ENCODE measurements at places on chromosomes 3 and 15.

DNA sequence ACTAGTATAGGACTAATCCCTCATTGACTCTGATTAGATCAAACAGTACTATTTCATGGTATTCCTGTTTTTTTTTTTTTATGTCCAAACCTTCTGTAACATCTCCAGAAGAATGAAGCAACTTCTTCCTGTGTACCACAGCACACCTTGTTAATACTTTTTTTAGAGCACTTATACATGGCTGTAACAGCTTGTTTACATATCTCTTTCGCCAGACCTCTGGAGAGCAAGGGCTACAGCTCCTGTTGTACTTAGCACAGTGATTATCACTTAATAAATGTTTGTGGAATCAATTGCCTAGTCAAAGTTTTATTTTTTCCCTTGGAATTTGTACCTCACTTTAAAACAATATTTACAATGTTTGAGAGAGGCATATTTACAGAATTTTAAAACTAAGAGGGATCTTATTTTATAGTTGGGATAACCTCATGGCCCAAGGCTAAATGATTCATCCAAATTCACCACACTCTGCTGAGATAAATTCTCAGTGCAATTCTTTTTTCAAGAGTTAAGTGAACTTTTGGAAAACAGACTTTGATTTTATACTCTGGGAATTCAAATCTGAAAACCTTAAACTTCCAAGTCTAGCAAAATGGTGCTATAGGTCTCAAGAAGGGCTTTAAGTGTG lies 9.2 kb upstream of the GATM start:
- no peak for DNase-seq

GRCh38 chr3:48299746-48300712 lies 33.4 kb downstream of the SPINK8 start:
- DNase-seq: peak; percentile 21

GRCh38 chr3:143179603-143180002 lies 60.0 kb downstream of the CHST2 start:
- DNase-seq: no peak

DNA sequence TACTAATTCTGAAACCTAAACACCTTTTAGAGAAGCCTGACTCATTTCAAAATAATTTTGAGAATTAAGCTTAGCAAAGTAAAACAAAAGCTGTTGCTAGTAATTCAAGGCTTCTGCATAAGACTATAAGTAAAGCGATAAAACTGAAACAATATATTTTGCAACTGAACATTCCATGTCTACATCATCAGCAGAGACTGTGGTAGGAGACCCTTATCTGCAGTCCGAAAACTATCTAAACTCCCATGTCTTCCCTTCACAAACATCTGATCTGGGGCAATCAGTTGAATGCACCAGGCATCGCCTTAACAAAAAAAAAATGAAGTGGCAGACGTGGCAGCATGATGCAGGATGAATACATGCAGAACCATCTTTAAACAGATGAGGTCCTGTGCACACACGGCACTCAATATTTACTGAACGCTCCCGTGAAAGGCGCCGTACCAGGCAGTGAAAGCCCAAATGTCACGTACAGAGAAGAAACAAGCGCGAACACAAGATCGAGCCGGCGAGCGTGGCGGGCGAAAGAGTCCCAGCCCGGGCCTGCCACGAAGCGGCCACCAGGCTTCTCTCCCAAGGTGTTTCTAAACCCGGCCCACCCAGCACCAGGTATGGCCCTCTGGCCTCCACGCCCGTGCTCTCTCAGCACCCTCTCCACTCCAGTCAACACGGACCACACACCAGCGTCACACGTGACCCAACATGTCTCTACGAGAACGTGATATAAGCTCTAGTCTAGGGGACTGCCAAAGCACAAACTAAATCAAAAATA lies 63.0 kb downstream of the CHSY1 start:
- DNase-seq: no peak

DNA sequence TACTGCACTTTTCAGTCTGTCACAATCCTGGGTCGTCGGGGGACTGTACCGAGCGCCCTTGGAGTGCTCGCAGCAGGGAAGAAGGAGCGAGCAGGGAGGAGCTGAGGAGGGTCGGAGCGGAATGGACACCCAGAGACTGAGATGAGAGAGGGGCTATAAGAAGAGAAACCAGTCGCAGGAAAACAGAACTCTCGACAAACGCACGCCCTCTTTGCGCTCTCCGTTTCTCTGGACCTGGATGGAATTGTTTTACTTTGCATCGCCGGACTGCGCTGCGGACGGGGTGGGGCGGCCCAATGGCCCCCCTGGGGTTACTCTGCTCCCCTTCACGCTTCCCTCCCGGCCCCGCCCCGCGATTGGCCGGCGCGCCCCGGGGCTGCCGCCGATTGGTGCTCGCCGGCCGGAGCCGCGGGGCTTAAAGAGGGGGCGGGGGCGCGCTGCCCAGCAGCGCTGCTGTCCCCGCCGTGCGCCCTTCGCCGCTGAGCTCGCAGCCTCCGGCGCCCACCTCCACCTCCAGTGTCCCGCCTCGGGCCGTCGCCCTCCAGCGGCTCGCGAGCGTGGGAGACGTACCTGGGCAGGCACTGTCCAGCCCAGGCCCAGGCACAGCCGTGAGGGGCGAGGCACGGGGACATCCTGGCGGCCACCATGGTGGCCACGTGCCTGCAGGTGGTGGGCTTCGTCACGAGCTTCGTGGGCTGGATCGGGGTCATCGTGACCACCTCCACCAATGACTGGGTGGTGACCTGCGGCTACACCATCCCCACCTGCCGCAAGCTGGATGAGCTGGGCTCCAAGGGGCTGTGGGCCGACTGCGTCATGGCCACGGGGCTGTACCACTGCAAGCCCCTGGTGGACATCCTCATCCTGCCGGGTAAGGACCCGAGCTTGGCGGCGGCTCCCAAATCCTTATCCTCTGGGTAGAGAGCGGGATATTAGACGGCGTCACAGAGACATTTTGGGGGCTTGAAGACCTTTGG lies at the start of gene CLDN11:
TSS of gene CLDN11 (plus strand) at position 447 of the 977 bp plus-strand sequence. CDS start at position 646, 199 bp downstream.
- DNase-seq: no peak

DNA sequence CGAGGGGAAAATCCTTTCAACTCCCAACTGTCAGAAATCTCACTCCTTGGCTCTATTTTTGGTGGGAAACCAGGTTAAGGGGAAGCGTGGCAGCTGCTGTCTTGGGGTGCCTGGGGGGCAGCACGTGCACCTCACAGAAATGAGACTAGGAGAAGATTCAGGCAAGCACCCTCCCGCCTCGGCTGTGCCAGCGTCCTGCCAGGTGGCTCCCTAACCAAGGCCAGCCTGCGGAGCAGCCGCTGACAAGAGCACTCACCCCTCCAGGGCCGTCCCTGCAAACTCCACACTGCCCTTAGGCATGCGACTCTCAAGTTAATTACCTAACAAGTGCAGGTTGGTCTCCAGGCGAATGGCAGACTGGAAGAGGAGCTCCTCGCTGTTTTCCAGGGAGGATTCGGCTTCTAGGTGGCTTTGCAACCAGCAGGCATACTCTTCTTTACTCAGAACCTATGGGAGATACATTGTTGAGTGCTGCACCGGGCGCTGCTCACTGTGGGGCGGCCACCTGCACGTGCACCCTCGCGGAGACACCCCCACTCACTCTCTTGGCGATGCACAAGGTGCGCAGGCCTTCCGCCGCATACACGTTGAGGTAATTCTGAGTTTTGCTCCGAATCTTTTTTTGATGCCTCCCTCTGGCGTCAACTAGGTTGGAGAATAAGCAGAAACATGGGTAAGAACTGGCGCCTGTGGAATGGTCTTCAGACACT lies 155.3 kb downstream of the ATP10A start:
- no peak for DNase-seq

GRCh38 chr15:94441760-94442159 lies 210.4 kb downstream of the MCTP2 start:
- DNase-seq: no peak

- no peak for DNase-seq
Measured at GRCh38 chr3:156627946-156628569, 46.3 kb upstream of the TIPARP start.

DNA sequence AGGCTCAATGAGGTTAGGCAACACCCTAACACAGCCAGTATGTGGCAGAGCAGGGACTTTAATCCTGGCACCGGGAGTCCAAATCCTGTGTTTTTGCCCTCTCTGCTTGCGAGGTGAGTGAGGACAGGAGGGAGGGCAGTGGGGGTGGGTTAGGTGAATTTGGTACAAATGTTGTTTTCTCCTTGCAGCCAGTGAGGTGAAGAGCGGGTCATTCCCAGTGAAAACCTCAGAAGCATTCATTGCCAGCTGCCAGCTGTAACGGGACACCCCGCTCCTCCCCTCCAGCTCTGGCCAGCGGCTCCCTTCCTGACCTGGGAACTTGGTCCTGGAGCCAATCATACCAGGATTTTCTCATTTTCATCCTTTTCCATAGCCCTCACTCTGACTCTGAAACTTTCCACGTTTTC lies 45.7 kb upstream of the RAB6B start:
- DNase-seq: no peak

DNA sequence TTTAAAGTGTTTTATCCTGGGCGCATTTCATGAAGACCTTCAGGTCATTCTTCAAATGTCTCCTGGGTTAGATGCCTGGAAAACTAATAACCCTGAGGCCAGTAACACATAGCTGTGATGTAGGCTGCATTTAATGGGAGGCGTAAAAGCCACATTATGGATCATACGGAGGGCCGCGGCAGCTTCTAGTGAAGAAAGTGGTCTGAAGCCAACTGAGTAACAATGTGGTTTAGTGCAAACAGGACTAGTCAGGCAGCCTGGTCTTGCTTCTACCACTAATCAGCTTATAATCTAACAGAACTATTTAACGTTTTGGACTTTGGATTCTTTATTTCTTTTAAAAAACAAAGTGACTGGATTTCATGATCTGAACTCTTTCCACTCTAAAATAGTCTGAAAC lies 54.4 kb downstream of the ADAMTSL3 start:
- DNase-seq: no peak

DNA sequence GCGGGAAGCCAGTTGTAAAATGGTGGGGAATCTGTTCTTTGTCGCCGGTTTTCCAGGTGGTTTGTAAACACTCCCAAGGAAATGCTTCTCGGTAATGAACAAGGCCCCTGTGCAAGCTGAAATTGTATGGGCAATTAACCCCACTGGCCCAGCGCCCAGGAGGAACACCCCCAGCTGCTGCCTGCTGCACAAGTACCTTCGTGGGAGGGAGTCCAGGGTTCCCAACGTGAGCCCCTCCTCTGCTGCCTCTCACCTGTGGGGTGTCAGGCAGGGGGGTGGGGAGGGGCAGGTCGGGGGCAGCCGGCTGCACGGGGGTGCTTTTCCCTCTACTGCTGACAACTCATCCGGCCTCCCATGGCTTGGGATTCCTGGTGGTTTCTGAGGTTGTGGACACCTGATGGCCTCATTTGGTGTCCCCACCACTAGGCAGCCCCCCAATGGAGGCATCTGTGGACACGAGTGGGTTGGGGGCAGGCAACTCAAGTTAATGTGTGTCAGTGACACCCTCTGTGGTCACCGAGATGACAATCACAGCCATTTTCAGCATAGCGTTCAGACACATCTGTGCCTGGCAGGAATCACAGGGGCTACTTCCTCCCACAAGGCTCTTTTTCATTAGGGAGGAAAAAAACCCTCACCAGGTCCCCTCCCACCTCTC lies 35.6 kb upstream of the PRR23E start:
- DNase-seq: no peak

- DNase-seq: no peak
Measured at GRCh38 chr15:78092261-78093041, at the start of gene SH2D7. SH2D7 (plus strand) TSS chr15:78092561; CDS start chr15:78092585, 24 bp downstream.
